ENCODE measurements at places on chromosomes 7 and 10. TPM values are rescaled to one million over a fixed set of nuclear protein-coding genes. Genes with fewer than 3 reads are reported as not detected.

SLC26A3 gene
- total RNA-seq, result not detected

MUC12 gene
- total RNA-seq, result not detected

GBX1 gene
- not detected for total RNA-seq

GHRHR gene
- not detected for total RNA-seq

PTPRN2 gene
- 2.0 TPM for total RNA-seq

DNA sequence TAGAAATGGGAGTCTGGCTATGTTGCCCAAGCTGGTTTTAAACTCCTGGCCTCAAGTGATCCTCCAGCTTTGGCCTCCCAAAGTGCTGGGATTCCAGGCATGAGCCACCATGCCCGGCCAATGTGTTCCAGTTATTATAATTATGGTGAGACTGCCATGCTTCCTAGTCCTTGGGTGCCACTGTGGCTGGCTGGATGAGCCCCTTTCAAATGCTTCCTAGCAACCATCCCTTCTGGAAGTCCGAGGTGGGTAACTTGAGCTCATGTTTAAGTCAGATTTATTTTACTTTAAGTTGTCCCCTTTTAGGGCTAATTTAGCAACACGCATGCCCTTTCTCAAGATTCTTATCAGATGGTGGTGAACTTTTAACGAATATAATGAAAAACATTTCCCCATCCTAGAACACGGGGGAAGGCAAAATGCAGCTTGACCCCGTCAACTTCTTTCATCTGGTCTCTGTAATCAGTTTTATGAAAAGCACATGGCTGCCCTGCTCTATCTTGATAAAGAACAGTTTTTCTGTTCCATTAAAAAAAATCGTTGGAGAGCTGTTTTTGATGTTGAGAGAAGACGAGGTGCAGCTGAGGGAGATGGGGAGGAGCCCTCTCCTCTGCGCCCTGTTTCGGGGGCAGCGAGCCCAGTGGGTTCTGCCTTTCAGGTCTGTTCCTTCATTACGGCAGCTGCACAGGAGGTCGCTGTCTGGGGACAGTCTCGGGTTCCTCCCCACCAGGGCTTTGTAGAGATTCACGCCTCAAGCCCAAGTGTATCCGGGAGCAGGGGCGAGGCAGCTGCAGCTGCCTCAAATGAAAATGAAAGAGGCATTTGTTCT is 61.0 kb upstream of the MKI67 start:
- DNase-seq, result no peak

DNA sequence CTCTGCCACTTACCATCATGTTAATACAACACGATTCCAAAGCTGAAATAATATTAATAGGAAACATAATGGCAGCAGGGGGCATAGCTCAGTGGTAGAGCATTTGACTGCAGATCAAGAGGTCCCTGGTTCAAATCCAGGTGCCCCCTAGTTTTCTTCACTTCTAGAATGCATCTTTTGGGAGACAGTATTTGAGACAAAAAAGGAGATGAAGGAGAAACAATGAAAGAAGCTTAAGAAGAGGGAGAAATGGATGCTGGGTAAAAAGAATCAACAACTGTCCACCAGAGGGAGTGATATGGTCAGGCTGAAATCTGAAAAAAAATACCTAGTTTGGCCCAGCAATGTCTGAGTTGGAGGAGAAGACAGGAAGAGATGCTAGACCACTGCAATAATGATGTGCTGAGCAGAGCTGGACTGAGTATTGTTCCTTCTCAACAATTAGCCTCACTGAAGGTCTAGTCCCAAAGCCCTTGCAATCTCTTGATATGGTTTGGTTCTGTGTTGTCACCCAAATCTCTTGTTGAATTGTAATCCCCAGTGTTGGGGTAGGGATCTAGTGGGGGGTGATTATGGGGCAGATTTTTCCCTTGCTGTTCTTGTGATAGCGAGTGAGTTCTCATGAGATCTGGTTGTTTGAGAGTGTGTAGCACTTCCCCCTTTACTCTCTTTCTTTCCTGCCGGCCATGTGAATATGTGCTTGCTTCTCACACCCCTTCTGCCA is 48.3 kb downstream of the ZNF783 start:
- no peak for DNase-seq

DNA sequence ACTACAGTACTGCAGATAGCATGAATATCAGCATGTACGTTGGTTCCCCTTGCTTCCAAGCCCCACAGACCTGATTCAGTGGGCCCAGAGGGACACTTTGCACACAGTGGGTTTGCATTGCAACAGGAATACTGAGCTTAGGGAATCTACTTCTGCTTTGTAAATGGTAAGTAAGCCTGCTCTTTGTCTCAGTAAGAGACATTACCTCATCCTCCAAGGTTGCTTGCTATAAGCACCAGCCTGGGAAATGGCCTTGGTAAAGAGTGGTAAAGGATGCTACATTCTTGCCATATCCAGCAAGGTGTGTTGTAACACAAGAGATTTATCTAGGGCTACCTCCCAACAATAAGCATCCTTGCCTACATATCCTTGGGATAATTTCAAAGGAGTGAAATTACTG is 730.5 kb downstream of the INHBA start:
- DNase-seq, result no peak

DNA sequence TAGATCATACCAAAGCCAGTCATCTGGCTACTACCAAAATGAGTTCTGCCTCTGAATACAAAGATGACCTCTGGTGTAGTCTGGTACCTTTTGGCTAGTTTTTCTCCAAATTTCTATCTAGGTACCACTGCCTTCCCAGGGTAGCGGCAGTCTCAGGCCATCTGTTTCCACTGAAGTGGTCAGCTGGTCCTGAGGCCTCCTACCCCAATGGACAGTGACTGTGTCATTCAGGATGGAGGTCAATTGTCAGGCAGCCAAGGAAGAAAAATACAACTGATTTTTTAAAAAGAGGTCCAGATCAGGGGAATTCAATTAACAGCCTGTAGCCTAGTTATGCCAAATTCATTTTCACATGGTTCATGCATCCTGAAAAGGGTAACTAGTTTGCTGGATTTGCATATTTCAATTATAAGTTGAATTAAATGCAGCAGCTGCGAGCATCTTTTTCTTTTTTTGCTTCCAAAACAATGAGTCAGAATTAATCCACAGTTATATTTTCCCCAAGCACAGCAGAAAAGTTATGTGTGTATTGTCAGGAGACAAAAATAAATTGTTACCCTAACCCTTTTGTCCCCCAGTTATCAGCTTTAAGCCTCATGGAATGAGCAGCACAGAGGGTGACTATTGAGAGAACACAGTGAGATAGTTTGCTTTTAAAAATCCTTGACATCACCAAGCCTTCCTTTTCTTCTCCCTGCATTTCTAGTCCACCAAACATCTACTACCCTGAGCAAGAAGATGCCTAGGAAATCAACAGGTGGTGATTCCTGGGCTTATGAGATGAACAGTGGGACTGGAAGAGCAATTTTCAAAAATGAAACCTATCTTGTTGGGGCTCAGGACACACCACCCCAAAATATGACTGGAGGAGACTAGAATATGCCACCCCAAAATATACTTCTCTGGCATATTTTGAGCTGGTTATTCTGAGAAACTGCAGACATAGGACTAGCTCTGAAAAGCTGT is 27.7 kb downstream of the BCCIP start:
- DNase-seq, result no peak

DNA sequence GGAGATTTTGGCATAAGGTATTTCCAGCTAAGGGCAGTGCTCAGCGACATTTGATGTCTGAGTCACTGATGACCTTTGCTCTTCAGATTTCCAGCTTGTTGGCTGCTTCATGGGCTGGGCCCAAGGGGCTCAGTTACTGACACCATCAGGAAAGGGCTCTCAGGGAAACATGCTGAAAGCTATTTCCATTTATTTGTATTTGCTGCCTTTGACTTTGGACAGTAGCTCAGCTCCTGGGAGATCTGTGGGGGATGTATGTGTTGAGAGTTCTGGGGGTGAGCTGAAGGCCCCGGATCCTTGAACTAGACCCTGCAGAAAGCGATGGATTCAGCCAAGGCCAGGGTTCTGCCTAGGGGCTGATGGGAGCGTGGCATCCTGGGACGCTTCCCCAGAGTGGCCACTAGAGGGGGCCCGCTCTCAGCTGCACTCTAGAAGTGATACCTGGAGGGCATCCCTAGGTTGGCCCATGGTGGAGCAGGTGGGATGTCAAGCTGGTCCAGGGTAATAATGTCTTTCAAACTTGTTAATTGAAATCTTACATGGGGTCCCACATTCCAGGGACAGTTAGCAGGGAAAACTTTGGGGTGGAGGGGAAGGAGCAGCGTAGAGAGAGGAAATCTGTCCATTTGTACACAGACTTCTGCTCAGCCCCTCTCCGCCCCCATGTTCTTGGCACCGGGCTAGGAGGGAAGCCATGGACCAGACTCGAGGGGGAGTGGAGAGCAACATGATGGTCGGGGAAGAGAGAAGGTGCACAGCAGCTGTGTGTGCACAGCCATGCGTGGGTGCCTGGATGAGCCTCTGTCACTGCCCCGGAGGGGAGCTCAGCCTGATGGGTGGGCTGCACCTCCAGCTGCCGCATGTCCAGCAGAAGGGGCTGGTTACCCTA is 3.0 kb upstream of the BTBD16 start:
- no peak for DNase-seq
